Activated T-cell treated with anti-CD3 and anti-CD28 coated beads for 4 hours (primary cell): ENCODE measurements at places on chromosomes 1 and 21.

DNA sequence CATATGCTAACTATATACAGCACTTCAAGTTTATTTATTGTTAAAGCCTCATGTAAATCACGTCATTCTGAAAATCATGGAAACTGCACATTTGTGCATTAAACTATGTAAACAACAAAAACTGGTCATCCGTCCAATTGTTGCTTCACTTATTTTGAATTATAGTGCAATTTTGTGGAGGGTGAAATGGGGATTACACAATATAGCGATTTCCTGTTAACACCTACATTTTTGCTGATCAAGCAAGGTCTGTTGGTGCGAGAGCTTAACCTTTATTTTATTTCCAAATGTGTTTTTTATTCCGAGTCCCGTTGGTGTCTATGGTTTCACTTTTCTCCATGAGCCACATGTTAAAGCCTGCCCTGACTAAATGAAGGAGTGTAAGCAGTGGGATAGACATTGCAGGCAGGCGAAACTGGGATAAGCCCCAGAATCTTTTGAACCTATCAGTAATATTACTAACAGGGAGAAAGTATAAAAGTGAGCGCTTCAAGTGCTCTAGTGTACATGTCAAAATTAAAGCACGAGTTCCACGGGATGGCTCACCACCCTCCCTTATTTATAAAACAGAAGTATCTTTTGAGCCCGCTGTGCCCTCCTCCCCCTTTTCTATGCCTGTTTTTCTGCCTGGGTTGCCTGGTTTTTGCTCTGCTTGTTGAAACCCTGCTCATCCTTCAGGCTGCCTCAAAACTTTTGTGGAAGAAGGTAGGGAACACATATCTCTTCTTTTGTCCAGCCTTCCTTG lies 120.7 kb downstream of the NFIA start:
- DNase-seq = no peak

DNA sequence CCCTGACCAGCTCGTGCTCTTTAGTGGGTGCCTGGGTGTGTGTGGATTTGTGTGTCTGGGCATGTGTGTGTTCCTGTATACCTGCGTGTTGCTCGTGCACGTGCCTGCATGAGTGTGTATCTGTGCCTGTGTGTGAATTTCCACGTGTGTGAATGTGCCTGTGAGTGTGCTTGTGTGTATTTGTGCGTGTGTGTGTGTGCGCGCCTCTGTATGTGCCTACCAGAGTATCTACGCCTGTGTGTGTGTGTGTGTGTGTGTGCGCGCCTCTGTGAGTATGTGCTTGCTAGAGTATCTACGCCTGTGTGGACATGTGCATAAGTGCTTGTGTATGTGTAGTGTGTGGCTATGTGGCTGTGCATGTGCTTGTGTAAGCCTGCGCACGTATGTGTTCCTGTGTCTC lies 691 bp upstream of the SELENBP1 start:
- no peak for DNase-seq

- DNase-seq = no peak
Measured at GRCh38 chr1:8218351-8219092, 99.4 kb upstream of the SLC45A1 start.

GRCh38 chr1:8680664-8681650 lies 136.5 kb downstream of the RERE start:
- DNase-seq = no peak

DNA sequence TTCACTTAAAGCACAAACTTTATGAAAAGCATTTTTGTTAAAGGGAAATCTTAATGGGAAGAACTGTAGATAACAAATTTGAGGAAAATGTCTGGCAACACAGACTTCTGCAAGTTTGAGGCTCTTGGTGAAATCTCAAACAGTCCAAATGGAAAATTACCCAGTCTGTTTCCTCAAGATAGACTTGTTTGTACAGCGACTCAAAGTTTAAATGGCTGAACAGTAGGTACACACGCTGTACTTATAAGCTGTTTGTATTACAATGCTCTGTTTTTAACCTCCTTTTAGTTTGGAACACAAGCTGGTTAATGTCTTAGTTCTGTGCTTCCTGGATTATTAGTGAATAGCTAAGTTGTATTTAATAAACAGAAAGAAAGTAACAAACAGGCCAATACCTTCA lies 217.1 kb downstream of the NFIA start:
- no peak for DNase-seq

- DNase-seq = no peak
Measured at GRCh38 chr1:110620686-110621085, 14.5 kb upstream of the KCNA2 start.

DNA sequence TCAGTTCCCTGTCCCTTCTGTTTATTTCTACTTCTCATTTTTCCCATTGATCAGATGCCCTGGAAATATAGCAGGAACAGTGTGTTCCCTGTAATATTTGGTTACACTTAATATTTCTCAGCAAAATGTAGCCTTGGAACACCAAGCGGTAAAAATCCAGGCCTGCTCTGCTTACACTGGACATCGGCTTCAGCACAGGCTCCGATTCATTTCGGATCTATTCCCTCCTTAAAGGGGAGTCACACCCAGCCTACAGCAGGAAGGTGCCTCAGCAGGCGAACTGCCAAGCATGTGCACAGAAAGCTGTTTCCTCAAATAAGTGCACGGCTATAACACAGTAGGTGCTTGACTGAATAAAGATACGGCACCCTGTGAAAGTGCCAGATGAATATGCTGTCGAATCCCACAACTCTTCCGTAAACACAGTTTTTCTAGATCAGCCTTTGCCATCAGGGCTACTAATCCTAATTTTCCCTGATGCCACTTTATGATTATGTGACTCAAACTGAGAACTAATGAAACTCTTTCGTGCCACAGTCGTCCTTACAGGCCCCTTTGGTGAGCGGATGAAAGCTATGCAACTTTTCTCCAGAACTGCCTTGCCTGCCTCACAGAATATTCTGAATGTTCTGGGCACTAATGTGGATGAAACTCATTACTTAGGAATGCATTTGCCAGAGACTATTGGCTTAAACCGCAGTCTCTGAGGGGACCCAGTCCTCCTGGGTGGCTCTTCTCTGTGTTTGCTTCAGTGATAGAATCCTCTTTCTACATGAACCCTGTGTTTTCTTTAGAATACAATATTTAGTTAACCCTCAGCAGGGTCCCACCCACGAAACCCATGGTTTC lies 275.5 kb upstream of the RUNX1 start:
- DNase-seq = no peak

GRCh38 chr1:67264899-67265298 lies 42.8 kb upstream of the IL12RB2 start:
- no peak for DNase-seq

GRCh38 chr1:56854521-56855099 lies at the start of gene C8A:
Gene C8A (plus strand): TSS chr1:56854797. CDS start chr1:56854902, 105 bp downstream.
- no peak for DNase-seq

DNA sequence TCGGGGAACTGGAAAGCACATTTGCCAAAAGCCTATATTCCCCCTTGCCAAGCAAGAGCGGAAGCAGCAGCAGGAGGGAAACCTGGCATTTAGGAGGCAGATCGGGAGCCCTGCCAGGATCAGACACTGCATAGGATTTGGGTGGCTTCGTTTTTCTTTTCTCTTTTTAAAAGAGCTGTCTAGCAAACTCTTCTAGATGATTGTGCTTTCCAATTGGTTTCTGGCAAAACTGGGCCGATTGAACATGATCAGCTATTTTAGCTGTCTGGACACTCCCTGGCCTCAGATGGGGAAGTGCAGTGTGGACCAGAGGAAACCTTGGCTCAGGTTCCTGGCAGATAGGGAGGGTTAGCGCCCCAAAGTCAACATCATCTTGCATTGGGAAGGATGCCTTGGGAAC lies 414.0 kb upstream of the KAZN start:
- no peak for DNase-seq

GRCh38 chr1:248828845-248829244 lies 3.1 kb upstream of the SH3BP5L start:
- DNase-seq = no peak

- no peak for DNase-seq
Measured at GRCh38 chr1:155008015-155008941, 5.7 kb downstream of the ZBTB7B start.

DNA sequence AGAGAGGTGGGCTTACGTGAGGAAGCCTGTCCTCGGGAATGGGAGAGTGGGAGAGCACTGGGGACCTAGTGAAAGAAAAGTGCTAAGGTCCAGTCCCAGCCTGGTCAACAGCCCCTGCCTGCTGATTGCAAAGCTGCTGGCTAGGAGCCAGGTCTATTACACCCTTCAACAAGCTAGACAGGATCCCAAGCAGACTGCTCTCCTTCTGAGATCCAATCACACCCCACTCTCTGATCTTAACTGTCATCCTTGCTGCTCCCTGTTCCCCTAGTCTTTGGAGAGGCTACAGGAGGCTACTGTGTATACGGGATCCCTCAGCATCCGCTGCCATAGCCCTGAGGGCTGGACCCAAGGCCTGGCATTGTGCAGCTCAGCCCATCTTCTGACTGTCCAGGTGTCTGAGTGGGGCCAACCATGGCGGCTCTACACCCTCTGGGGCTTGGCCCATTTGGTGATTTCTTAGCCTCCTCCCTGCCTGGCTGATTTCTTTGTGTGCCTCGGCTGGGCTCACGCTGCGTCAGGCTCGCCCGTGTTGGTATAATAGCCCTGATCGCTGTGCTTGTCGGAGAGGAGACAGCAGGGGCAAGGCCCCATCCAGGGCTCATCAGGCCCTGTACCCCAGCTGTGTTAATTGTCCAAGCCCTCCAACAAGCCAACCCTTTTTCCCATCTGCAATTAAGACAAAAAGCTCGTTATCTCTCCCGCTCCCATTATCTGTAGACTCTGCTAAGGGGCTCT lies 43.9 kb downstream of the NAV1 start:
- no peak for DNase-seq

DNA sequence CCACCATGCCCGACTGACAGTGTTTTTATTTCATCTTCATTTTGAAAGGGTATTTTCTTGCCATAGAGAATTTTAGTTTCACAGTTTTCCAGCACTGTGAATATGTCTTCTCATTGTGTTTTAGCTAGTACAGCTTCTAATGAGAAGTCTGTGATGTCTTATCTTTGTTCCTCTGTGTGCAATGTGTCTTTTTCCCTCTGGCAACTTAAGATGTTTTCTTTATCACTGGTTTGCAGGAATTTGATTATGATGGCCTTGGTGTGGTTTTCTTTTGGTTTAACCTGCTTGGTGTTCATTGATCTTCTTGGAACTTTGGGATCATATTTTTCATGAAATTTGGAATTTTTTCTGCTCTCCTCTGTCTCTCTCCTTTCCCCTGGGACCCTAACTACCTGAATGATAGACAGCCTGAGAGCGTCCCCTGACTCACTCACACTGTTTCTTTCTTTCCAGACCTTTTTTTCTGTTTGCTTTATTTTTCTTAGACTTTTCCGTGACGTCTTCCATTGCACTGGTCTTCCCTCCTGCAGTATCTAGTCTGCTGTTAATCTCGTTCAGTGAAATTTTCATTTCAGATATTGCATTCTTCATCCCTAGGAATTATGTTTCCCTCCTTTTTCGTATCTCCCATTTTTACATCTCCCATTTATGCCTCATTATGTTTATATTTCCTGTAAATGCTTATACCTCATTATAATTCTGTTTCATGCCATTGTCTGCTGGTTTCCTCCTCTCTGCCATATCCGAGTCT lies 48.5 kb downstream of the PDE9A start:
- DNase-seq = no peak

DNA sequence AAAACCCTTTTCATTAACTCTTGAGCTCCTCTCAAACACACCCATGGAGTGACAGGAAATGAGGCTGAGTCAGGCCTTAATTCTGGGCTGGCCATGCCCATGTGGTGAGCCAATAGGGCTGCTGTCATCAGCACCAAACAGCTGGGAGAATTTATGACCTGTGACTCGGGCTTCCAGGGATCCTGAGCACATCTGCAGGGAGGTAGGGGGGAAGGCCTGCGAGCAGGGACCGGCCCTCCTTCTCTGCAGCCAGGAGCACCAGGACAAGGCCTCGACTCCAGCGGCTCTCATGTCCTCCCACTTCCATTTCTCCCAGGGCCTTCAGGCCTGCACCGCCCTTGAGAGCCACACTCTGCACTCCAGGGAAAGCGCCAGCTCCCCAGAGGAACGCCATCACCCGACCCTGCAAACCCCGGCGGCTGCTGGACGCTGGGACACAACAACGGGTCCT lies 14.6 kb downstream of the RIPK4 start:
- no peak for DNase-seq

DNA sequence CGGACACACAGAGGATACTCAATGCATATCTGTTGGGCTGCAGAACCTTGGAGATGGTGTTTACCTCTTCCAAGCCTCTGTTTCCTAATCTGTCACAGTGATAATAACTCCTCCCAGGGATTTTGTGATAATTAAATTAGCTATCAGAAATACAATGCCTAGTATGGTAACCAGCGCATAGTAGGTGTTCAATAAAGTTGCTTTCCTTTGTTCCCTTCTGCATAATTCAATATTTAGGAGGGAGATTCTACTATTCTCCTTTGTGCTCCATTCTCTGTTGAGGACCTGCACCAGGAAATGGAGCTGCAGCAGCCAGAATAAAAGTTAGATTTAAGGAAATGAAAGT lies 3.4 kb upstream of the CSF3R start:
- no peak for DNase-seq

DNA sequence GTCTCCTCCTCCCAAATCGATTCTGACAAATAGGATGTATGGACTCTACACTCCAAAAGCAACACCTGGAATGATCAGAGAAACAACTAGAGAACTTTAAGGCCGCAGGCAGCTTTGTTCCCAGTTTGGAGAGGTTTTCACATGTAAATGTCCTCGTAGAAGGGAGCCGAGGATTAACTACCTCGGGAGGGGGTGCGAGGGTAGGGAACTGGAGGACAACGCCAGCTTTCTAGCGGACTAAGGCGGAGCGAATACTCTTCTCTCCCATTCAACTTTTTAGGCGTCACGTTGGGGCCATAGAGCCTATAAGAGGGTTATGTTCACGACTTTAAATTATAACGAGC lies 1.2 kb downstream of the SCAF4 start:
- DNase-seq = no peak

DNA sequence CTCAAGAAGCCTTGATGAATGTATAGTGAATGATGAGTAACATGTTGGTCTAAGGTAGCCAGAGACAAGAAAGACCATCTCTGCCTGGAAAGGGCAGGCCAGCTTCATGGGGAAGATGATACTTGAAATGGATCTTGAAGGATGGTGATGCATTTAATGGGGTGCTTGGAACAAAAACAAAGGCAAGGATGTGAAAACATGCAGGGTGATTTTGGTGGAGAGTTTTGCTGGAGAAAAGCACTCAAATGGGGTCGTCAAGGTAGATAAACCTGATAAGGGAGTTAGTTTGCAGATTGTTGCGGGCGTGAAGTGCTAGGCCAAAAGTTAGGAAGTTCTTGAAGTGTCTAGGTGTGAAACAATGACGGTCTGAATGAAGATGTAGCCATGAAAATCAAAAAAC lies 205.4 kb downstream of the HLX start:
- no peak for DNase-seq

DNA sequence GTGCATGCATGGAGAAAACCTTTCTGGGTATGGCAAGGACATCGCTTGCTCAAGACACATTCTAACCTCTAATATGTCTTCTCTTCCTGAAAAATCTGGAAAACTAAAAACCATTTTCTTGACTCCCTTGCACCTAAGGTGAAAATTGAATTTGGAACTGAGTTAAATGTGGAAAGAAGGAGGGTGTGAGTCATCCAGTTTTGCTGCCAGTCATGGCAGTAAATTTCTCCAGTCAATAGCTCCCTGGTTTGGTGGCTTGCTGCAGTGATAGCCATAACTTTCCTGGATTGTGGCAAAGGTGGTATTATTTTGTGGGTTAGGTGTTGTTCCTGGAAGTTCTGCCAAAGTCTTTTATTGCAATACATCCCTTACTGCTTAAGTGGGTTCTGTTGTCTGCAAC lies 2.5 kb downstream of the ZCCHC17 start:
- no peak for DNase-seq

- DNase-seq = no peak
Measured at GRCh38 chr1:15799004-15799867, 8.2 kb downstream of the UQCRHL start.
